CD4-positive, alpha-beta T cell treated with Interleukin-10 for 1 hour (primary cell): ENCODE measurements at places on chromosomes 2 and 18.

DNA sequence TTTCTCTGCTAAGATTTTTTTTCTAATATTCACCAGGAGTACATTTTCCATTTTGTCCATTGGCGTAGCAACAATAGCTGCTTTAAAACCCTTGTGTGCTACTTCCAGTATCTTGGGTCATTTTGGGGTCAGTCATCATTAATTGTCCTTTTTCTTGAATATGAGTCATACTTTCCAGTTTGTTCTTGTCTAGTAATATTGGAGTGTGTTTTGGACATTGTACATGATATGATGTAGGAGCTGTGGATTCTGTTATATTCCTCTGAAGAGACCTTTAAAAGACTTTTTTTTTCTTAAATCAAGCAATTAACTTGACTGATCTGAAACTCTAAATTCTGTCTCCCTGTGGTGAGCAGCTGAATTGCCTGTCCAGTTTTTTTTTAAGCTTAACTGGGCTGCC lies 40.8 kb downstream of the AGPS start:
- DNase-seq = no peak

DNA sequence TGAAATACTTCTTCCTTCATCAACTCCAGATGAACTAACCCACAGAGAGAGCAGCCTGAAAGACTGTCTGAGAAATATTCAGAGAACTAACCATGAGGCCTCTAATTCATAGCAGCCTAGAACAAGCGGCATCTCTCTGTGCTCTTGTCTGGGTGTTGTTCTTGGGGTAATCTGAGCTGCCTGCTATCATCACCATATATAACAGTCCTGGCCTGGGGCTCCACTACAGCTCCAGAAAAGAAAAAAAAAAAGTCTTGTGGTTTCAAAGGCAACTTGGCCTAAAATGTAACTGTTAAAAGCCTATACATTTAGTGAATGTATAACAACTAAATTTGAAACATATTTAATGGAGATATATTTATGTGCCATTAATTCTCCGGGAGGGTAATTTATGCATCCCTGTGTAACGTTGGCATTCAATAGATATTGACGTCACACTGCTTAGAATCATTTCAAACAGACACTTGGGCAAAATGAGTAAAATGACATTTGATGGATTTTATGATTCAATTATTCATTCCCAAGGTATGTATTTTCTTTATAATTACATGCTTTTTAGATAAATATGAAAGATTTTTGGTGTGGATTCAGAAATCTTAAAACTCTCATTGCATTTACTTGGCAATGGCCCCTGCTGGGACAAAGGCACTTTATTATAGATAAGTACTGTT lies 294.3 kb downstream of the HRH4 start:
- no peak for DNase-seq

- no peak for DNase-seq
Observed at GRCh38 chr2:143607231-143608062, 478.2 kb downstream of the ARHGAP15 start.

GRCh38 chr2:72292433-72292832 lies 144.8 kb upstream of the CYP26B1 start:
- DNase-seq = no peak

- DNase-seq = no peak
Observed at GRCh38 chr2:222232372-222232771, 66.4 kb downstream of the PAX3 start.

GRCh38 chr2:197973772-197974171 lies 169.4 kb downstream of the PLCL1 start:
- no peak for DNase-seq

GRCh38 chr2:179559108-179559806 lies 294.6 kb upstream of the SESTD1 start:
- DNase-seq = no peak

GRCh38 chr2:39435234-39435633 lies 1.9 kb downstream of the MAP4K3 start:
- DNase-seq = no peak

DNA sequence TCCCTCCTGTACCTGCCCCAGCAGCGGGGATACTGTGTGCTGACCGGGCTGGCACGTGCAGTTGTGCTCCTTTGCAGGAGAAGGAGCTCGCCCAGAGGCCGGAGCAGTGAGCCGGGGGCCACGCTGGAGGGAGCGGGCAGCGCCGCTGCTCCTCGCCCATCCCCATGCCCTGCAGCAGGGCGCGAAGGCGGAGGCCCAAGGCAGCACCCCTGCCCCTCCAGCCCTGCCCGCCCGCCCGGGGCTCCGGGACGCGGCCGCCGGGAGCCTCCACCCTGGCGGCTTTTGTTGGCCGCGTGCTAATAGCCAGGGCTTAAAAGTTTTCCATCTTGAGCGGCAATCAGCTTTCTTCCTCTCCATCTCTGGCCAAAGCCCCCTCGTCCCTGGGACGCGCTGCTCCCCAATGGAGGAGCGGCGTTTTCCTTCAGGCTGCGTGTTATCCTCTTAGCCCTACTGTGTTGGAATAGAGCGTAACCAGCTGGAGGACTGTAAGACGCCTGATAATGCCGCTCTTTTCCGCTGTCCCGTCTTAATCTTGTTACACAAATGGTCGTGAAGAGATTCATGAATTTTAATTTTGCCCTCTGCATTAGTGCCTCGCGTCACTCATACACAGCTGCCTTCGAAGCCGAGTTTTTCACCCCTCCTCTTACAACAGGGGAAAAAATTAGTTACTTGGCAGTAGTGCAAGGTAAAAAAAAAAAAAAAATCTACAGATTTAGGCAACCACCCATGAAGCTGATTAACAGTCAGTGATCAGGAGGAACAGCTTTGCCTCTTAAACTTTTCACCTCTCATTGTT lies 172.9 kb upstream of the SIX3 start:
- DNase-seq = no peak
